ENCODE measurements at places on chromosomes 3 and 15.

DNA sequence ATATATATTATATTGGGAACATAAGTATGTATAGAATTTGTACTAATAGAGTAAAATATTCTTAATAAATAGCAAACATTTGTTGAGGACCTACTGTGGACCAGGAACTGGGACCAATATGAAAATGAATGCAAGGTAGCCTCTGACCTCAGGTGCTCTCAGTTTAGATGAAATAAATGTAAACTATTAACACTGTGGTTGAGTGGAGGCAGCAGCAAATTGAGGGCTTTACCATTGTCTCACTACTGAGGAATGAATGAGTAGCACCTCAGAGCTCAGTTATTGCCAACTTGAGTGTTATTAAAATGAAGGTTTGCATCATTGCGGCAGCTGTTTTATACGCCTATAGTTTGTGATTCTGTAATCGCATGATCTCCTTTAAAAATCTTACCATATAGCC, 90.9 kb upstream of the CGNL1 start:
- DNase-seq = no peak

DNA sequence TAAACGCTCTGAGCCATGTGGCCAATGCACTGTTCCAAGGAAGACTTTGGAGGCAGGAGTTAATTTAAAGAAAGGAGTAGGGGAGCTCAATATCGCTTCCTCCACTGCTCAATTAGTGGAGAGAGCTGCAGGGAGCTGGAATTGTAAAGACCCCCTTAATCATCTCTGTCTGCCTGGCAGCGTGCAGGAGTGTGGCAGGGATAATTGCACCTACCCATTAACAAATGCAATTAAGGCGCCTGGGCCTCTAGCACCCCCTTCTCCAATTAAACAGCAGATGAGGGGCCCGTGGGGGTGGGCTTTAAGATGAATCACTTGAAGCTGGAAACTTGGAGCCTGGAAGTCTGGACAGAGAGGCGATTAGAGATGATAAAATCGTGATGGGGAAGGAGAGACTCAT, 61.7 kb upstream of the GLCE start:
- DNase-seq = no peak

DNA sequence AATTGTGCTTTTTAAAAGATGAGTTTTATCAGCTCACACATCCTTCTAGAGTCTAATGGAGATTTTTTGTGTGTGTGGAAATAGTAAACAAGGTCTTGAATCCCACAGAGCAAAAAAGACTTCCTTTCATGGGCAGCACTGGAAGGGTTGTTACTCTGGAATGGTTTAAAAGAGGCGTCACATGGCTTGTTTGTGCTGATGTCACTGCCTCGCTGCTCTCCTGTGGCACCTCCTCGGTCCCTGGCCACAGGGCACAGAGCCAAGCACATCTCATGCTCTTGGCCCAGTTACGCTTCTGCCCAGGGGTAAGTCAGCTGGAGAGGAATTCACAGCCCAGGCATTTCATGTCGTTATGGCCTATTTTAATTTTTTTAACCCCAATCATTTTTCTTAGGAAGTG, 53.2 kb downstream of the PGPEP1L start:
- DNase-seq = no peak

DNA sequence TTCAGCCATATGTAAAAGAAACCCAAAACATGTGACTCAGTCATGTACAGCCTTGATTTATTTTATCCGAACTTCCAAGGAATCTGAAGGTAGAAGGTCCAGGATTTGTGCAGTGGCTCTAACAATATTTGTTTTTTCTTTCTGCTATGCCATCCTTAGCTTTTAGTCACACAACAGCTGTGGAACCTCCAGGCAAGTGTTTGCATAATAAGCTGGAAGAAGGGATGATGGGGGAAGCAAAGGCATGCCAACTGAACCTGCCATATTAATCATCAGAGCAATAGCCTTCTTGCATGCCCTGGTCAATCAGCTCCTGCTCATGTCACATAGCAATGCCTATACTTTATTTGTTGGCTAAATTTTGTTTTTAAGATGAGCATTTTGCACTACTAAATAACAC, 444.7 kb upstream of the ARPP21 start:
- no peak for DNase-seq

DNA sequence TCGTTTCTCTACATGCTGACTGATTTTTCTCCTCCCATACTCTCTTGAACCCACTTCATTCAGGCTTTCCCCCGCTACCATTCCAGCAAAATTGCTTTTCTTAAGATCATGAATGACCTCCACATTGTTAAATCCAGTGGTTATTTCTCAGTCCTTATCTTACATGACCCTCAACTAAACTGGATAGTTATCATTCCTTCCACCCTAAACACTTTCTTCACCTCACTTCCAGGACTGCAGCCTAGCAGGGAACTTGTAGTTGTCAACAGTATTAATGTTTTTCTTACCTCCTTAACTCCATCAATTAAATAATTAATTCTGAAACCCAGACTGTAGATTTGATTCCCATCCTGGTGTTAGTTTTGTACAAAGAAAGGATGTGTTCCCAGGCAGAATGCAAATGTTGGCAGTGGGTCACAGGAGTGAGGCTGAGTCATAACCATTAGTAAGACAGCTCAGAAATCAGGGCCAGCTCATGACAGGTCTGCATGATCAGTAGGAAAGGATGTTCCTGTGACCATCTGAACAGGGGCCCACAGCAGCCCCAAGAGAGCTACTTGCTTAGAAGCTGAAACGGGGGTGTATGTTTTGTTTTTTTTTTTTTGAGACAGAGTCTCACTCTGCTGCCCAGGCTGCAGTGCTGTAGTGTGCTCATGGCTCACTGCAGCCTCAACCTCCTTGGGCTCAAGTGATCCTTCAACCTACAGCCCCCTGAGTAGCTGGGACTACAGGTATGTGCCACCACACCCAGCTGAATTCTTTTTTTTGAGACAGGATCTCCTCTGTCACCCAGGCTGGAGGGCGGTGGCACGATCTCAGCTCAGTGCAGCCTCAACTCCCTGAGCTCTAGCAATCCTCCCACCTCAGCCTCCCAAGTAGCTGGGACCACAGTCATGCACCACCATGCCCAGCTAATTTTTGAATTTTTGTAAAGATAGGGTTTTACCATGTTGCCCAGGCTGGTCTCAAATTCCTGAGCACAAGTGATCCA, 9.1 kb downstream of the BCL2L10 start:
- DNase-seq = no peak

GRCh38 chr3:11565932-11566331, 77.8 kb downstream of the VGLL4 start:
- DNase-seq = no peak

GRCh38 chr3:133661454-133662277, at the start of gene TOPBP1:
TSS of gene TOPBP1 (minus strand) at chr3:133661941. CDS start at chr3:133661127, 814 bp downstream.
- DNase-seq = peak; percentile 69
